ENCODE measurements at places on chromosomes 16 and 17.

- DNase-seq: no peak
Measured at GRCh38 chr16:75383141-75383540, 50.2 kb downstream of the CFDP1 start.

- no peak for DNase-seq
Measured at GRCh38 chr16:57148481-57148880, 37.4 kb downstream of the PSME3IP1 start.

GRCh38 chr17:9217151-9218056, 196.1 kb downstream of the NTN1 start:
- DNase-seq: no peak

DNA sequence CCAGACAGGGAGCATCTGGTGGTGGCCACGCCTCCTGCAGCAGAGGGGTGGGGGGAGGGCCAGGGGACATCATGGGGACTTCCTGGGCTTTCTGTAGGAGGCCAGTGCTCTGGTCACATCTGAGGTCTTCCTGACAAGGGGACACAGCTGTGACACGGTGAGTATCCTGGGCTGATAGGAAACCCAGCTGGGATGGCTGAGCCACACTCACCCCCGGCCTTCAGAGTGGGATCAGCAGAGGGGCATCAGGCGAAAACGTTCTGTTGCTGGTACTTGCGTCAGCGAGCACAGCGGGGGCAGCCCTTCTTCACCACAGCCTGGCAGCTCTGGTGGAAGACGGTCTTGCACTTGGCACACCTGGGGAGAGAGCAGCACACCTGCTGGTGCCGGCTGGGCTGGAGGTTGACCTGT, 122.9 kb upstream of the SMURF2 start:
- DNase-seq: no peak

DNA sequence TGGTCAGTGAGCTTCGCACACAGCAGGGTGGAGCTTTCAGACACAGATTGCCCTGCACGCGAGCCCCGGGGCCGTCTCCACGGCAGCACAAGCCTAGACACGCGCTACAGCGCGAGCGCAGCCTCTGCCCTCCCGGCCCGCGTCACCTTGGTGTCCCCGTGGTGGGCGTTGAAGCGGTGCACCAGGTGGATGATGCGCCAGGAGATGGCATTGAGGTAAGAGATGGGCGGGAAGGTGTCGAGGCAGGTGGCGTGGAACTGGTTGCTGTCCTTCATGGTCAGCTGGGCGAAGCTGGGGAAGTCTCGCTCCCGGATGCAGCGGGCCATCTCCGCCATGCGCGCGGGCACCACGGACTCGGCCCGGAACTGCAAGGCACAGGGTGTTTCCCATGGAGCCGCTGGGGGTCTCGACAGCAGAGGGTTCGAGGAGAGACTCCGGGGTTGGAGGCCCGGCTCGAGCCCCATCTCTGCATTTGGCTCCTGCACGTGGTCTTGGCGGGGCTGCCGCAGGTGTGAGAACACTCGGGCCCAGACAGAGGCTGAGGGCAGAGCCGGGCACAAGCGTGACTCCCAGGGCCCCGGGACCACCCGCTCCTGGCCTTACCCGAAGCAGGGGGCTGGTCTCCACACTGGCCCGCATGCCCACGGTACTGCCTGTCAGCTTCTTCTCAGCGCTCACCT, 4.3 kb upstream of the CYBA start:
- no peak for DNase-seq

GRCh38 chr17:19482576-19482975, 51.1 kb upstream of the SLC47A1 start:
- DNase-seq: no peak

DNA sequence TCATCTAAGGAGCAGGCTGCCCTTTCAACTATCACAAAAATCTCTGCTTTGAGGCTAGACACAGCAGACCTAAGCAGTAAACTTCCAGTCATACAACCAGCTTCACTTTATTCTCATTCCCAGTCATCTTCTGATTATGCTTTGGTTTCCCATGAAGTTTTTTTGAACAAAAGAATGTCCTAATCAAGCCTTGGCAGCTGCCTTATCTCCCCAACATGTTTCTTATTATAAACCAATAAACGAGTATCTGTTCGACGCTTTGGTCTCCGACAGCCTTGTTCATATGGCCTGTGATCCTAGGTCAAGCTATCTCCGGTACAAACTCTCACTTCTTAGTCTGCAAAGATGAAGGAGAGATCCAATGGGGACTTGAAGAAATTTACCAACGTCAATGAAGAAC, 47.4 kb upstream of the CDYL2 start:
- no peak for DNase-seq

DNA sequence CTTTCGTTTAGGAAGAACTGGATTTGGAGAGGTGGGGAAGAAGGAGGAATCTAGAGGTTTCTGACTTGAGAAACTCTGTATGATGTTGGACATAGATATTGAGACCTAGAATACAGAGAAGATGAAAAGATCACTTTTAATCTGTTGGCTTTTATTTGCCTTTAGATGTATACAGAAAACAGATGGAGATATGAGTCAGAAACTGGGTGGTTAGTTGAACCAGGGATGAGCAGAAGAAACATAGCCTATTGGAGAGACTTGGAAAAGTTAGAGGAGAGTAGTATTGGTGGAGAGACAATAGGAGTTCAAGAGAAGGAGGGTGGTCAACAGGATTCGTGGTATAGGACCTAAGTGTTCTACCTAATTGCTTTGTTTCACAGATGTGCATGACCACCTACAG, 5.1 kb downstream of the PHAF1 start:
- no peak for DNase-seq

GRCh38 chr17:42405963-42406495, 17.0 kb downstream of the CAVIN1 start:
- DNase-seq: peak; percentile 81

GRCh38 chr16:68372381-68372720, 61.5 kb downstream of the PRMT7 start:
- no peak for DNase-seq

DNA sequence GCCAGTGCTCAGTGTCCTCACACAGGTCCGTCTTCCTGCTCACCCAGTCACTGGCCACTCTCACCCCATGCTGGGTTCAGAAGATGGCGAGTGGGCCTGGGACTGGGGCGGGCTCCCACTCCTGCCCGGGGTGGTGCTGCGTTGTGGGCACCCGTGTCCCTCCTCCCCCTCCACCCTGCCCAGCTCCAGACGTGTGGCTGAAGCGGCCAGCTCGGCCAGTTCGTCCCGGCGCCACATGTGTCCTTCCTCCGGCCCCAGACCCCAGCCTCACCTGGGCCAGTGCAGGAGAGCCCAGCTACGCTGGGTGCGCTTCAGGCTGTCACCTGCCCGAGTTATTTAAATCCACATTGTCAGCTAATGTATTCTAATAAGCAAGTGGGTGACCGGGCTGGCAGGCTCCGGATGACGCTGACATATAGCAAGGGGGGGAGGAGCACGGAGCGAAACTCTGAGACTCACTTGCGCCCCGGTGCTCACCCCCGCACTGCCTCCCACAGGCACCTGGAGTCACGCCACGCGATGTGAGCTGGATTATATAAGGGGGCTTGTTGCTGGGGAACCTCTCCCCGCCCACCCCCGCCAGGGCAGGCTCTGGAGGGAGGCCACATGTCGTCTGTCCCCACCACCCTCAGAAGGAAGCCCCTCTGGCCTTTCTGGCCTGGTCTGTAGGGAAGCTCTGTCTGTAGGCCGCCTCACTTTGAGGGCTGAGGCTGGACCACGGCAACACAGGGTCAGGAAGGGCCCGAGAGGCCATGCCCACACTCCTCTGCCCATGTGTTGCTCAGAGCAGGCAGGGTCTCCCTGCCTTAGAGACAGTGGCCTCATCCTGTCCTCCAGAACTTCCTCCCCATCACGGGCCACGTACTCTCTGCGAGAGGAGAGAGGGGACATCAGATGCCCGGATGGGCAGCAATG, 7.1 kb upstream of the BAIAP2 start:
- DNase-seq: no peak

- no peak for DNase-seq
Measured at GRCh38 chr16:31695667-31696066, 168.0 kb downstream of the AHSP start.

DNA sequence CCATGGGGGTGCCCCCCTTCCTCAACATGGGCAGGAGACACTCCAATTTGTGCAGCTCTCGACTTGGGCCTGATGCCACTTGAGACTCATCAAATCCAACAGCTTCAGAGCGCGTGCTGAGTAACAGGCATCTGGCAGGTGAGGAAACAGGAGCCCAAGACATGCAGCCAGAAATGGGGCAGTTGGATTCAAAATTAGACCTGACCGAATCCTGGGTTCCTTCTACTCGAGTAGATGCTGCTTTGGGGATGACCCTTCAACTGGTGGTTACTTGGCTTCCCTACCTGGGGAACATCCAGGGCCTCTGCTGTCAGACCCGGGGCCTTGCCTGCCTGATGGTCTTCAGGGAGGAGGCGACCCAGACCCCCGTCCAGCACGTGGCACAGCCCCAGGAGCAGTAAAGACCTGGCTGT, 488 bp upstream of the NTN3 start:
- no peak for DNase-seq

- DNase-seq: no peak
Measured at GRCh38 chr16:65494609-65495008, 372.7 kb upstream of the CDH11 start.

GRCh38 chr17:57366558-57367351, 110.4 kb downstream of the MSI2 start:
- no peak for DNase-seq

DNA sequence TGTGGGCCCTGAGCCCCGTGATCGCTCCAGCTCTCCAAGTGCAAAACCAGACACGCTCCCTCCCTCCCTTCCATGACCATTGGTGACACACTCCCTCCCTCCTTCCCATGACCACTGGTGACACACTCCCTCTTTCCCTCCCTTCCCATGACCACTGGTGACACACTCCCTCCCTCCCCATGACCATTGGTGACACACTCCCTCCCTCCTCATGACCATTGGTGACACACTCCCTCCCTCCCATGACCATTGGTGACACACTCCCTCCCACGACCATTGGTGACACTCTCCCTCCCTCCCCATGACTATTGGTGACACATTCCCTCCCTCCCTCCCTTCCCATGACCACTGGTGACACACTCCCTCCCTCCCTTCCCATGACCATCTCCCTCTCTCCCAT, 56.3 kb downstream of the LMF1 start:
- DNase-seq: no peak

DNA sequence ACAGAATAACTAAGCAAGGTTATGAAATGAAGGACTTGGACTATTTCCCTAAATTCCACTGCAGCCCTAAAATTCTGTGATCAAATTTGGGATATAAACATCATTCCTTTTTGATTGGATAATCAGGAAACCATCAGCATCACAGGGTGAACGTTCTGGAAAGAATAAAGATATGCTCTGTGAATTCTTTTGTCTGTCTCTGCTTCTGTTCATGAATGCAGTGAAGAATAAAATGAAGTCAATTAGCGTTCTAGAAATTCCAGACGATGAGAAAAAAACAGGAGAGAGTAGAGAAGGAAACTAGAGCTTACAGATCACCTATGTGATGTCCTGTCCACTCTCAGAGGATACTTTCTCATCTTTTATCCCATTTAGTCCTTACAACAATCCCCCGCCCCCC, 295.1 kb upstream of the SOX9 start:
- no peak for DNase-seq

GRCh38 chr16:85960486-85961046, 61.6 kb downstream of the IRF8 start:
- no peak for DNase-seq

GRCh38 chr17:62101090-62101489, 36.0 kb upstream of the MED13 start:
- DNase-seq: no peak

DNA sequence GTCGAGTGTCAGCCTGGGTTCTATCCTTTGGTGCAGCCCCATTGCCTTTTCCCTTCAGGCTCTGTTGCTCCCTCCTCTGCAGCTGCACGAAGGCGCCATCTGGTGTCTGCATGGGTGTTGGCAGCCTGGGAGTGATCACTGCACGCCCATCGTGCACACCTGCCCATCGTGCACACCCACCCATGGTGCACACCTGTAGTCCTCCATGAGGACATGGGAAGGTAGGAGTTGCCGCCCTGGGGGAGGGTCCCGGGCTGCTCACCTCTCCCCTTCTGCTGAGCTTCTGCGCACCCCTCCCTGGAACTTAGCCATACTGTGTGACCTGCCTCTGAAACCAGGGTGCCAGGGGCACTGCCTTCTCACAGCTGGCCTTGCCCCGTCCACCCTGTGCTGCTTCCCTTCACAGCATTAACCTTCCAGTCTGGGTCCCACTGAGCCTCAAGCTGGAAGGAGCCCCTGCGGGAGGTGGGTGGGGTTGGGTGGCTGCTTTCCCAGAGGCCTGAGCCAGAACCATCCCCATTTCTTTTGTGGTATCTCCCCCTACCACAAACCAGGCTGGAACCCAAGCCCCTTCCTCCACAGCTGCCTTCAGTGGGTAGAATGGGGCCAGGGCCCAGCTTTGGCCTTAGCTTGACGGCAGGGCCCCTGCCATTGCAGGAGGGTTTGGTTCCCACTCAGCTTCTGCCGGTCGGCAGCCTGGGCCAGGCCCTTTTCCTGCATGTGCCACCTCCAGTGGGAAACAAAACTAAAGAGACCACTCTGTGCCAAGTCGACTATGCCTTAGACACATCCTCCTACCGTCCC, 2.9 kb downstream of the CTRL start:
- peak; percentile 69 for DNase-seq

DNA sequence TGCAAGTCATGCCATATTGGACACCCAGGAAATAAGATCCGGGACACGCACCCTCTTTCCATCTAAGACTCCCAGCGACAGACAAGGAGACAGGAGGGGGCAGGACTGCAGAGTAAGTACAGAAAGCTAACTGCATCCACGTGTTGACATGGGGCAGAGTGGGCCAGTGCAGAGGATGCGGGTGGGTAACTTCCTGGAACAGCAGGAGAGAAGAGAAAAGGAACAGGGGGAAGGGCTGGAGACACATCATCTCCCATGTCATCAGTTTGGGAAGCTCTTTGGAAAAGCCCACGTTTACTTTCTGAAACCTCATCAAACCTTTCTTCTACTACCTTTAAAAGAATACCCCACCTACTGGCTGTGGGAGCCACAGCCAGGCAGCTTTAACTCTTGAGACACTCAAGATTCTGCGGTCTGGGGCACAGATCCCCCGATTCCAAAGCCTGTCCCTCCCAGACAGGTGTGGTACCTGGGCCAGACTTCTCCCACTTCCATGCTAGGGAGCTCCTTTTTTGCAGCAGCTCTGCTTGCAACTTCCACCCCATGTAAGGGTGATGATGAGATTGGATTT, 273.5 kb upstream of the RPL38 start:
- no peak for DNase-seq

DNA sequence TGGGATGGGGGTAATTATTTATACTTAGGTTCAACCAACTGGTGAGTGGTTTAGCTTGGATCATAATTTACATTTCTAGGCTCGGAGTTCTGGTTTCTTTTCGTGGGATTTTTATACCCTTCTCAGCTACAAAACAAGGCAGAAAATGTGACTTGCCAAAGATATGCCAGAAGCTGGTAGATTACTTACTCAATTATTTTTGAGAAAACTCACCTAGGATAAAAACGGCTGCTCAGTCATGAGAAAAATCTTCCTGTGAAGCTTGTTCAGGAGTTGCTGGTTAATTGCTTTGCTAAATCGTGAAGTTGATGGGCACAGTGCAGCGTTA, 1.1 kb downstream of the NDEL1 start:
- DNase-seq: no peak
